ENCODE measurements at places on chromosomes 7 and 10.

DNA sequence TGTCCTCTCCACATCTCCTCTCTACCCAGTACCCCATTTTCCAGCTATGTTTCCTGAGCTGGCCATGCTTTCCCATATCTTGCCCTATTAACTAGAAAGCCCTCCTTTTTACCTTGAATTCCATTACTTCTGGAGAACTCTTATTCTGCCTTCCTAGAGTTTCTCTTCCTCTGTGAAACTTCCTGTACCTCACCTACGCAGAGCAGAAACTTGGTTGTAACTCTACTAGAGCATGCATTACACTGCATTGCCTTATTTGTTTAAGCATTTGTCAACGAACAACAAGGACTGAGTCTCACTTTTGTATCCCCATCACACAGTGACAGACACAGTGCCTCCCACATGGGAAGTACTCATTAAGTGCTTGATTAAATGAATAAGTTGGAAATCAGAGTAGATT lies 36.4 kb downstream of the VCL start:
- no peak for DNase-seq

GRCh38 chr7:95436407-95436806 lies 1.6 kb upstream of the PON2 start:
- DNase-seq = no peak

GRCh38 chr10:81116201-81116600 lies 578.5 kb downstream of the SH2D4B start:
- DNase-seq = no peak

DNA sequence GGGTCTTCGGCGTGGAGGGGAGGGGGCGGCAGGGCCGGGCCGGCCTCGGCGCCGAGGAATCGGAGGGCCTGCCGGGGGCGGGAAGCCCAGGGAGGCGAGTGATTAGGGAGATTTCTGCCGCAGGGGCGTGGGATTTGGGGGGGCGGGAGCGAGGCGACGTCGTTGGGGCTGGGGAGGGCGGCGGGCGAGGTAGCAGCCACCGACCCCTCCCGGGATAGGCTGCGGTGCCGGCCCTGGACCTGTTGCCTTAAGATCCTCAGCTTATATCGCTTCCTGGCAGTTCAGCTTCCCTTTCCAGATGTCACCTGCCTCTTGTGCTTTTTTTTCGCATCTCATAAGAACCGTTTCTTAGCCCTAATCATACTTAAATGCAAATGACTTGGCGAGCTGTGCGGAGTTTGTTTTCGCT lies 655 bp downstream of the LMTK2 start:
- DNase-seq = no peak

DNA sequence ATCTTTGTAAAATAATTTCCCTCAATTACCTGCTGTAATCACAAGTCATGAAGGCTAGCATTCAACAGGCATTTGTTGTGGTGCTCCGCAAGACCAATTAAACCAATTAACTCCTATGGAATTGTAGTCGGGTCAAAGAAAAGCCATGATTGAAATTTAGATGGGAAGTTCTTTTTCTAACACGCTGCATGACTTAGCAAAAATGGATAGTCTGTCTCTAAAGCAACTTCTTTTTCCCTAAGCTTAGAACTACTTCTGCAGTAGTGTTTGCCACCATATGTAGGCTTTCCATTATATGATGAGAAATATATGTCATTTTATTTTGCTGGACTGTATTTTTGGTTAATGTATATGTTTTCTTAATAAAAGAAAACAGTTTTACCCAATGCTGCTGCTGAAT lies 119.1 kb downstream of the TSPAN12 start:
- no peak for DNase-seq

GRCh38 chr7:901388-902154 lies 25.2 kb downstream of the GET4 start:
- no peak for DNase-seq

- no peak for DNase-seq
Measured at GRCh38 chr7:10677668-10678232, 295.9 kb upstream of the PHF14 start.

- no peak for DNase-seq
Measured at GRCh38 chr10:71978988-71979691, 14.9 kb downstream of the CHST3 start.

GRCh38 chr7:26948617-26949118 lies 84.3 kb upstream of the SKAP2 start:
- DNase-seq = no peak

GRCh38 chr7:727104-727805 lies at the start of gene PRKAR1B:
TSS of gene PRKAR1B (minus strand) at chr7:727281. CDS start at chr7:711505, 15,776 bp downstream.
- DNase-seq = no peak

DNA sequence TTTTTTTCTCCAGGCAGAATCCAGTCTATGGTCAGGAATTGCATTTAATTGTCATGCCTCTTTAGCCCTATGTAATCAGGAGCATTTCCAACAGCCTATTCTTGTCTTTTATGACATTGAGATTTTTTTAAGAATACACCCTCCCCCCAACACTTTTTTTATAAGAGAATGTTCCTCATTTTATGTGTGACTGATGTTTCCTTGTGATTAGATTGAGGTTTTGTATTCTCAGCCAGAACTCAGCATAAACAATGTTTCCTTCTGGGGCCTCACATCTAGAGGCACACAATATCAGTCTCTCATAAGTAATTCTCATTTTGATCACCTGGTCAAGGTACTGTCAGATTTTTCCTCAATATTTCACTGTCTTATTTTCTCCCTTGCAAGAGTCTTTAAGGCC lies 193.4 kb upstream of the PDE1C start:
- DNase-seq = no peak

DNA sequence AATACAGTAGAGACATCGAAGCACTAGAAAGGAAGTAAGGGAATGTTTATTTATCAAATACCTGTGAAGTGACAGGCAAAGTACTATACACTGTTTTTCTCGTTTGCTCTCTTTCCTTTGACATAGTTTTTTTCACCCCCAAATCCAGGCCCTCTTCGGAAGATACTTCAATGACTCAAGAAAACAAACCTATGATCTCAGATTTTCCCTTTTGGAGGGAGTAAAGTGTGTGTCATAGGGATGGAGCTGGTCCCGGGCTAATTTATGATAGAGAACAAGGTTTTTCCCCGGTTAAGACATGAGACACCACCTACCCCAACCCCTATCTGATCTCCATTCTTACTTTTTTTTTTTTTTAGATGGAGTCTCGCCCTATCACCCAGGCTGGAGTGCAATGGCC lies 61.7 kb downstream of the MAP3K8 start:
- no peak for DNase-seq

DNA sequence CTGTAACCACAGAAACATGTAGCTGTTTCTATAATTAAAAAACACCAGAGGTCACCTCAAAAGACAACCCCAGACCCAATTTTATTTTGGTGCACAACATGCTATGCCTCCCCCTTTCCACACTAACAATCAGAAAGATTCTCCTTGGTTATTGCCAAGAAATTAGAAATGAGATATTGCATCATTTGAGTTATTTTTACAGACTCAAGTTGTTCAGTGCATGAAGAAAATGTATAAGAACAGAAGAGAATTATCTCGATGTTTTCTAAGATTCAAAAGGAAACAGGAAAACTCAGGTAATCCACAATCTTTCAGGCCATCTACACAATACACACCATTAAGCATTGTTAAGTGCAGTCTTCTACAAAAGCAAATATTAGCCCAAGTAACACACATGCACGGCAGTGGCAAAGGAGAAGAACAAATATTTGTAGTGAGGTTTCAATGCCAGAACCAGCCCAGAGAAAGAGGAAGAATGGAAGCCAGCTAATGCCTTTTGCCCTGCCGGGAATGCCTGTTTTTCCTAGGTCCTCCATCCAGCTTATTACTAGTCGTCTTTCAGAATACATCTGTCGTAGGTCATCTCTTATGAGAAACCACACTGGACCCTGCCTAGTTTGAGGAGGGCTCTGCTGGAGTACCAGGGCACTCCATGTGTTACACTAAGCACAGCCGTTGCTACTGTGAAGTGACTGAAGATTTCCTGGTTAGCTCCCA lies 67.6 kb upstream of the C1GALT1 start:
- DNase-seq = no peak

DNA sequence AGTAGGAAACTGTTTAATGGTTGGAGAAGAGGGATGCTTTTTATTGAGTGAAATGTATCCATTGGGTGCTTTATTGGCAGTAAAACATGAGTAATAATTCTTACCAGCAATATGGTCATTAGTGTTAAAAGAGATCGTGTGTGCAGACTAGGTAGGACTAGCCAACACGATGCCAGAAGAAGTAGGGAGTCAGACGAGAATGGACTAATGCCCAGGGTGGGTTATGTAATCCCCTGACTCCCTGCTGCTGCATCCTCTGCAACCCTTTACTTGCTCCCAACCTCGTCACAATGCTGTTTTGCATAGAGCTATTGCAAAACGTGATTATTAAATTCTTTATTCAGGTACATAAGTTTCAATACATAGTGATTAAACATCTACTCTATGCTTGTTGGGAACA lies 1213.7 kb downstream of the GATA3 start:
- no peak for DNase-seq

DNA sequence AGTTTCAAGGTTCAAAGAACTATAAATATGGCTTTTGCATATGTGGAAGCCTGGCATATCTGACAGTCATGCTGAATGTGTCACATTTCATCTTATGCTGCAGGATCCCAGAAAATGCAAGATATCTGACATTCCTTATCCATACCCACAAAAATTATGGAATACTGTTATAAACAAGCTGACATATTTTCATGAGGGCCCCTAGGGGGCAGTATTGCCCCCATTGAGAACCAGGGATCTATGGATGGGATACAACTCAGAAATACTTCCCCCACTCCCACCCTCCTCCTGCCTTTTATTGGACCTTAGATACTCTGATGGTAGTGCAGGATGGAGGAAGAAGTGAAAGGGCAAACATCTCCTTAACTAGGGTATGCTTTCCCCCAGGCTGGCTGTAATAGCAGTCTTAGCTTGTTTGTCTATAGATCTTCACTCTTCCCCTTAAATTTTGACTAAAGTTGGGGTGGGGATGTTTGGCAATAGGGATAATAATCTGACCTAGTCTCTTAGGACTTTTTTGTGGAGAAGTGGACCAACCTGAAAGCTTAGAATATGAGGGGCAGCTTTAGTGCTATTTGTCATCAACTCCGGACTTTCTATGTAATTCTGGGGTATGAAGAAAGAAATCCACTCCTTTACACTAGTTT lies 3.5 kb upstream of the GNGT1 start:
- DNase-seq = no peak

DNA sequence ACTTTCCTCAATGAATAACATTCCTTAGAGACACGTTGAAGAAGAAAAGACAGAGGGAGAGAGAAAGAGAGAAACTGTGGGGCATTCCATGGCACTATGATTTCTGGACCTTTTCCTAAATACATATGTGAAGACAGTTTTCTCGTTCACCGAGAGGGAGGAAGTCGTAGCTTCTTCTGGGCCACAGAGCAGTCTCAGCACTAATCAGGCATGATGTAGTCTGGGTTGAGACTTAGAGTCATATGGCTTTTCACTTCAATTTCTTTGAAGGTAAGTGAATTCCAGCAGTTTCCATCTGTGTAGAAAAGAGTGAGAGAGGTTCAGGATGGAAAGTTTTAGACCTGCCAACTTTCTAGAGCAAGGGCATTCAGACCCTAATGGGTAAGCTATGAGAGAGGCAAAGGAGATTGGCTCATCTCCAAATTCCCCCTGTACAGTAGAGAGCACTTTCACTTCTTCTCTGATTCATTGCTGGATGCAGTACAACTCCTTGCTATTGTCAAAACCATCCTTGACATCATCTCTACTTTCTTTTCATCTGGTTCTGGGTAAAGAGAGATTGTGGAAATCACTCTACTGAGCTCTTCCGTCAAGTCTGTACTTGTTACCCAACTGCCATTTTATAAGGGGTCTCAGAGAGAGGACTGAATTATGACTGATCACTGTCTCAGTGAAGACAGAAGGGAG lies 31.5 kb upstream of the OR9A4 start:
- DNase-seq = no peak

DNA sequence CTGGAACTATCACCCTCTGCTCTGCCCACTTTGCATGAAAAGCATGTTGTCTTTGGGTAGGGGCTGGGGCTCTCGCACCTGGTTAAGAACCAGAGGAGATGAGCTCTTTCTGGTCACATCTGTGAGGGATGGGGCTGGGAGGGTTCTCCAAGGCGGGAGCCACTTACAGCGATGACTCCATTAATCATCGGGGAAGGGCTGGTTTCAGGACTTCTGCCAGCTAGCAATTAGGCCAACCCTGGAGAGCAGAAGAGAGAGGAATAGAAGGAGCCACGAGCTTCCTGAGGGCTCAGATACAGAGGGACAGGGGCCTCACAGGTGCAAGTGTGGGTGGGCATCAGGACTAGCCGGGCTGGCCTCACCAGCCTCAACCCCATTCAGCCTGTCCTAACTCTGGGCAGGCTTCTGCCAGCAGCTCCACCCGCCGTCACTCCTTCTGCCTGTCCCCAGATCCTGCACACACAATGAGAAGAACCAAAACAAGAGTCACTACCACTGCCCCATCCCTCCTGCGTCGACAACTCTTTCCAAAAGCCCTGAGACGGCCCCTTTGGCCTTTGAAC lies 8.4 kb downstream of the AQP1 start:
- DNase-seq = no peak

DNA sequence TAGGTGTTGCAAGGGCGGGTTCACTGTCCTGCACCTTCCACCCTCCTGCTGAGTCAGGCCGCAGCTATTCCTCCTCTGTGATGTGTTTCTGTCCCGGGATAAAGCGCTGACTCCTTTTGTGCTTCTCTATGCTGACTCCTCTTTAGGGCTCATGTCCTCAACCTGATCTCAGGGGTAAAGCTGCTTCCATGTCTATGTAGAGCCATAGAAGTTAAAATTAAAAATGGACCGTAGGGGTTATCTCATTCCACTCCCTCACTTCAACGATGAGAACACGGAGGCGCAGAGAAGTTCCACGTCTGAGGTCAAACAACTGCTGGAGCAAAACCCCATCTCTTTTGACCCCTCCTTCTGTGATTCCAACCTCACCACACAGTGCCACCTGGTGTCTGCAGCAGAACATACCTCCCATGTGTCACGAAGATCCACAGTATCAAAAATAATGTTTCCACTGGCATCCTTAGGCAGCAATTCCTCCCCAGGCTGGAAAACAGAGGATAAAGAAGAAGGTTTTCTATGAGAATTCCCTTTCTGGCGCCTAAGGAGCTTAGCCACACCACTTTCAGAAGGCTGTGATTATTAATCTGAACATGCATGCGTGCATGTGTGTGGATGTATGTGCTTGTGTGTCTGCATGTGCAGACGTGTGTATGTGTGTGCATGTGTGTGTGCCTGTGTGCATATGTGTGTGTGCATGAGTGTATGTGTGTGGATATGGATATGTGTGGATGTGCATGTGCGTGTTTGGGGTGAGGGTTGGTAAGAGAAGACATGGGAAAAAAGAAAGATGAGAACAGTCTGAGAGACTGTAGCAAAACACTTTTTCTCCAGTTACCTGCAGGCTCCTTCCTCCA lies 81.2 kb upstream of the UCN3 start:
- no peak for DNase-seq

GRCh38 chr7:13057462-13058200 lies 370.2 kb downstream of the ARL4A start:
- no peak for DNase-seq

- DNase-seq = no peak
Measured at GRCh38 chr7:2149672-2150444, 82.9 kb downstream of the MAD1L1 start.

GRCh38 chr10:92590623-92591549 lies 2.0 kb upstream of the KIF11 start:
- no peak for DNase-seq

GRCh38 chr7:135653340-135654080 lies 8.8 kb upstream of the STMP1 start:
- no peak for DNase-seq

Measured in osteocyte (in vitro differentiated cells).